ENCODE measurements at places on chromosomes 5 and 9. TPM values are rescaled to one million over a fixed set of nuclear protein-coding genes. Genes with fewer than 3 reads are reported as not detected.

The NUTM2G gene
- not detected for polyA plus RNA-seq

The SLC27A4 gene
- 26.4 TPM for polyA plus RNA-seq

The GDNF gene
- polyA plus RNA-seq: not detected

The CD274 gene
- 3.4 TPM for polyA plus RNA-seq

The LHX3 gene
- not detected for polyA plus RNA-seq

- DNase-seq: no peak
These were observed 16.2 kb downstream of the HACD4 start for GRCh38 chr9:21015129-21015815.

DNA sequence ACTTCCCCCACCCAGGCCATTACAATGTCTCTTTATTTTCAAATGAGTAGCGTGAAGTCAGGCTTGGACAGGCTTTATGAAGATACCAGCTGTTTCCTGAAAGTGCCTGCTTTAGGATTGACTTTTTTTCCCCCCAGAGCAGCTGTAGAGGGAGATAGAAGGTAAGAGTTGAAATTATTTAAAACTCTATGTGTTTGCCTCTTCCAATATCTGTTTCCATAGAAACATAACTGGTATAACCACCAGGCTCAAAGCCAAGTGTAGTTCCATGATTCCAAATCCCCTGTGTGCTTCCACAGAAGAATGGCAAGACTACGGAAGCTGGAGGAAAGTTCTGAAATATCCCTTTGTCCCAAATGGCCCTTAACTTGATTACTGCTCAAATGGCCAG lies 87.4 kb upstream of the TBC1D2 start:
- no peak for DNase-seq

DNA sequence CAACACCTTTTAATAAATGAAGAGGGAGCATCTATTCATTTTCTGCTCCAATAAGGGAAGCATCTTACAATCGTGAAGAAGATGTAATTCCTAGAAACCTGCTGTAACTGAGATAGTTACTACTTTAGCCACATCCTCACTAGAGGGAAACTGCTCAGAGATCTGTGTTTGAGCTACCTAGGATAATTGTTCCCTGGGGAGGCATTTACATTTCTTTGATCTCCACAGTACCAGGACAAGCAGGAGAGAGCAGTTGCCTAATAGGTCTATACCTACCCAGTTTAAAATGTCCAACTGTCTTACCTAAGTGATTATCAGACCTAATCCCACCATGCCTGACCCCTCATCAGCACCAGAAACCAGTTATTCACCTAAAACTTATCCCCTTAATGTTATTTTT lies 196.9 kb downstream of the TUSC1 start:
- DNase-seq: no peak

DNA sequence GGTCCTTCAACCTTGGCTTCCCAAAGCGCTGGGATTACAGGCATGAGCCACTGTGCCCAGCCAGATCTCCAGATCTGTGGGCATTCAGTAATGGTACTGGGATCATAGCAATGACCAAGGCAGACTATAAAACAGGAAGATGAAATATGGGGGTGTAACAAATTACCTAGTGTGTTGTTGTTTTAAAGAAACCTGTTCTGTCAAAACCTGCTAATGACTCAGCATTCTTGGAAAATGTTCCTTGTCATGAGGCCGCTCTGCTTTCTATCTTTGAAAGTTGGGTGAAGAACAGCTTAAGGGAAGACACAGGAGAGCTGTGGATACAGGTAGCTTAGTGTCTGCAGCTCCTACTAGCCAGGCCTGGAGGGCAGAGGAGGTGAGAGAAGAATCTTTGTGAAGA lies 19.4 kb downstream of the TARS1 start:
- no peak for DNase-seq

GRCh38 chr9:92666236-92666635 lies 3.7 kb downstream of the IPPK start:
- DNase-seq: no peak

GRCh38 chr5:154786414-154786813 lies 31.2 kb downstream of the LARP1 start:
- no peak for DNase-seq

GRCh38 chr9:115649991-115650472 lies 503.6 kb upstream of the PAPPA start:
- DNase-seq: no peak

GRCh38 chr5:176441921-176442323 lies 6.3 kb upstream of the FAF2 start:
- DNase-seq: no peak

DNA sequence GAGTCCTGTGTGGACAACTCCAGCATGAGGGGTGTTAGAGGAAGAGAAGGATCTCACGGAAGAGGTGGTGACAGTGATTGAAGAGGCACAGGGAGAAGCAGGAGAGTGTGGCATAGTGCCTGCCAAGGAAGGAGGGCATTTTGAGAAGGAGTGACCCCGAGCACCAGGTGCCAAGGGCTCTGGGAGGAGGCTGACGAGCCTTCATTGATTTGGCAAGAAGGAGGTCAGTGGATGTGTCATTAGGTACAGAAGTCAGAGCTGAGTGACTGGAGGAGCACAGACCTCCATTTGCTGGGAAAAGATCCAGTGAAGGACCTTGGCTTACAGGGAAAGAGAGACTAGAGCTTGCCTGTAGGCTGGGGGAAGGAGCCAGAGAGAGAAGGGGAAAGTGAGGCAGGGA lies 70.3 kb upstream of the ANGPTL2 start:
- no peak for DNase-seq

DNA sequence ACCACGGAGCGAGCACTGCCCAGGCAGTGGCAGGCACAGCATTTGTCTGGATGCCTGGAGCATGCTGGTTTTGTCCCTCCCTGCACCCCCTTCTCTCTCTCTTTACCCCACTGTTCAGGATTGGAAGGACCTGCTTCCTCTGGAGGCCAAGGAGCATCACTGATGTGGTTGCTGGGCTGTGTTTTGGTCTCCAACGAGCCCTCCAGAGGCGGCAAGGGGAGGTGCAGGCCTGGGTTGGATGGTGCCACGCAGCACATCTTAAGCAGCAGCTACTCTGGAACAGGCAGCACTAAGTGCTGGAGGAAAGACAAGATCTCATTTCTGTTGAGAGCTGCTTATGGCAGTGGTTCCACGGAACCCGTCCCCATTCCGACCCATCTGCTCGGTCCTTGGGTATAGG lies 139.6 kb downstream of the CMYA5 start:
- DNase-seq: peak; percentile 32

GRCh38 chr5:976849-977751 lies 31.5 kb upstream of the NKD2 start:
- DNase-seq: no peak

GRCh38 chr9:110282018-110282738 lies 25.9 kb upstream of the TXN start:
- peak; percentile 12 for DNase-seq

All from A549 (cell line).